Suprapubic skin (tissue), 4 donors: ENCODE measurements at places on chromosomes 2 and 18.

GRCh38 chr18:78607784-78608183 is 371.8 kb upstream of the SALL3 start:
- DNase-seq, result no peak

GRCh38 chr2:185284696-185285095 is 453.9 kb upstream of the FSIP2 start:
- no peak for DNase-seq

GRCh38 chr2:122481244-122481622 is 725.8 kb downstream of the TSN start:
- DNase-seq, result no peak

- peak; percentile 65 for DNase-seq
Measured at GRCh38 chr2:240212425-240213225, 72.2 kb upstream of the OTOS start.

GRCh38 chr2:85635636-85636035 is 19.6 kb downstream of the USP39 start:
- no peak for DNase-seq

GRCh38 chr18:58557008-58557435 is 71.9 kb downstream of the ALPK2 start:
- no peak for DNase-seq

DNA sequence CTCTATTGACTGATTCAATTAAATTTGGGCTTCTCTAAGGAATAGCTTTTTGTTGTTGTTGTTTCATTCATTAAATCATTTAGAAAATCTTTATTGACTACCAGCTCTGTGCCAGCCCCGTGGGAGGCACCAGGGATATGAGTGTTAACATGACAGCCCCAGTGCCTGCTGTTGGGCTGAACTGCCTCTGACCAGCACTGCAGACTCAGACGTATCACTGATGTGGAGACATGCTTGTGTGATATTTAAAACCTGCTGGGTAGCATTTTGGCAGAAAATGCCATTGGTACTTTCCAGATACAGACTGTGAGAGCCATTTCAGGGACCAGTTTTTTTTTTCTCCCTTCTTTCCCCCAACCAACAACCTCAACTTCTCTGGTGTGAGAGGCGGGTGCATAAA is 38.6 kb upstream of the KCNF1 start:
- no peak for DNase-seq

GRCh38 chr2:18837240-18837639 is 247.9 kb upstream of the NT5C1B start:
- no peak for DNase-seq

- no peak for DNase-seq
Measured at GRCh38 chr2:126359494-126359893, 296.5 kb upstream of the GYPC start.

DNA sequence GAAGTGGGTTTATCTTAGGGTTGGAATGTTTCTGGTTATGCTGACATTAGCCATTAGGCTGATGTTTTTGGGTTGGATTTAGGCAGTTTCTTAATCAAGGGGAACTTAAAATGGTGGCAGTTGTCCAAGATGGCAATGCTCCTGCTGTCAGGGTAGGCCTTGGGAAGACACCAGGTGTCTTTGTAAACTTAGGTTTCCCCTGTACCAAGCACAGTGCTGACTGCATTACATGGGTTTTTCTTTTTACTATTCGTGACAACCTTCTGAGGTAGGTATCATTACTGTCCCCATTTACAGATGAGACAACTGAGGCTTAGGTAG is 528 bp upstream of the ATG16L1 start:
- DNase-seq, result no peak

DNA sequence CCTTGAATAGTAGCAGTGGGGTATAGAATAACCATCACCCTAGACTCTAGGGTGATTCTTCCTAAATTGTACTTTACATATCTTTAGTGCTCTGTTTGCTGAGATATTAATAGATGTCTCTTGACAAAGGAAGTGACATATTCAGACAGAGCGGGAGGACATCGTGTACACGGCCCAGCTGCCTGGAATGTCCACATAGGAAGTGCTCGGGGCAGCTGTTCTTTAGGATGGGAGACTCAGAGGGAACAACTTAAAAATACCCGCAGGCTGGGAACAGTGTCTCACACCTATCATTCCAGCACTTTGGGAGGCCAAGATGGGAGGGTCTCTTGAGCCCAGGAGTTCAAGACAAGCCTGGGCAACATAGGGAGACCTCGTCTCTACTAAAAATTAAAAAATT is 206.1 kb downstream of the FAM210A start:
- DNase-seq, result no peak

DNA sequence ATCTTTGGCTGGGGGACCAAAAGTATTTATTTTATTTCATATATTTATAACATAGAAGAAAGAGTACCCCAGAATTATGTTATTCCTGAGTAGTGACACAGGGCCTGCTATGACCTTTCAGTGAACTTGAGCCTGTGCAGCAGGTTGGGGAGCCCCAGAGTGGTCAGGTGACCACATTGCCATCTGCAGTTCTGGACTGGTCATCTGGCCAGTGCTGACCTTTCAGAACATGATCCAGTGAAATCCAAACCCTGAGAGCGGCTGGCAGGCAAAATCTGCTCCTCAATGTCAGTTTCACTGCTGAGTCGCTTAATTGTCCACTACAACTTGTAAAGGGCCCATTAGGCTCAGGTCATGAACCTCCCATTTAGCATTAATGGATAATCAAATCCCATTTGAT is 336.7 kb upstream of the KCNH7 start:
- no peak for DNase-seq

- DNase-seq, result no peak
Measured at GRCh38 chr2:64295326-64296139, 151.3 kb upstream of the PELI1 start.

DNA sequence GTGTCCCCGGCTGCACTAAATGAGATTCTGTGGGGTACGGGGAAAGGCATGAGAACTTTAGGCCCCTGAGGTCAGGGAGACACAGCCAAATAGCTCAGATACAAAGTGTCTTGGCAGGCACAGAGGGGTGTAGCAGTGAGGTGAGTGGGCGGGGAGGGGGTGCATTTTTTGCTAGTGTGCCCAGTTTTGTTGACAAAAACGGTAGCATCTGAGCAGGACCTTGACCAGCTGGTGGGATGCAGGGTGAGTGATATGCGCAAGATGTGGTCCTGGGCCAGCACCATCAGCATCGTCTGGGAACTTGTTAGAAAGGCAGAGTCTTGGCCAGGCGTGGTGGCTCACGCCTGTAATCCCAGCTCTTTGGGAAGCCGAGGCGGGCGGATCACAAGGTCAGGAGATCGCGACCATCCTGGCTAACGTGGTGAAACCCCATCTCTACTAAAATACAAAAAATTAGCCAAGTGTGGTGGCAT is 127.3 kb upstream of the LGALSL start:
- no peak for DNase-seq

DNA sequence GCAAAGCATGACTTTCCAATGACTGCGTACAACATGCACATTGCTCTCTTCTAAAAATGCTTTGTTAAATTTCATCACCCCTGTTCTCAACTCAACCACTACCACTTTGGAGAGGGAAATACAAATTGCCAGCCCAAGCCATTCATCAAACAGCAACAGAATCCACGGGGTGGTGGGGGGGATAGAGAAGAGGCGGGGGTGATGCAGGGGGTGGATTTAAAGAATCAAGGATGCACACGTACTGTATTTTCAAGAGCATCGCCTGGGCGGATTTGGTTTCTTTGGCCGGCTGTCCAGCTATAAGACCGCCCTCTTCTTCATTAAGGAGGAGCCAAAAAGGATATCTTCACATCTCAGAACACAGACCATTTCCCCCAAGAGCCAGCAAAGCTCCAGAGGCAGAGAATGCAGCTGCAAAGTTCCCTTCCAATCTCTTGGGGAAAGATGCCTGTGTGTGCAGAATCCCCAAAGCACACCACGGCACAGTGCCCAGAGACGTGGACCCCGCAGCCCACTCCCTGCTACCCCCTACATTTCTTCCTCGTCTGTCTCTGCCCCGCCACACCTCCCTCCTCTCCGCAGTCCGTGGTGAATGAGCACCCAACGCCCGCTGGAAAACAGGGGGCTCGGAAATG is 977 bp downstream of the SLC8A1 start:
- no peak for DNase-seq

- peak; percentile 99 for DNase-seq
Measured at GRCh38 chr2:207166039-207166348, 246 bp upstream of the KLF7 start.

DNA sequence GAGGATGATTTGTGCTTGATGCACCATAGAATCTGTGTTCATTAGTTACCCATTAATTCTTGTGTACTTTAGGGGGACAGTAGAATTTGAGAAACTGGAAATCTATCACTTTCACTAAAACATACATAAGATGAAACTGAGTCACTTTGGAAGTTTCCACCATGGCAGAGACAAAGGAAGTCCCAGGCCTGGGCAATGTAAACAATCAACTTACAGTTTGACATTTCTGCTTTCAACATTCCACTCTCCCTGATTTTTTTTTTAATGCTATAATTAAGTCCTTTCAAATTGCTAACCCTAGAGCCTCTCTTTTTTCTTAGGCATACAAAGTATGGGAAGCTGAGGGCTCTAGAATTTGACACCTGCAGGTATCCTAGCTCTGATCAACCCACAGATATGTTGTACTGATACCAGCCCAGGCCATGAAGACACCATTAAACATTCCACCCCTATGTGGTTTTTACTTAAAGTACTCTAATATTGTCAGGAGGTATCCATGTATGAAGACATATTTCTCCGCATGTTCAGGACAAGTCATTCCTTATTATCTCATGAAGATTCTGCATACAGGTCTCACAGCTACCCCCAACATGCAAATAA is 88.5 kb upstream of the GLS start:
- DNase-seq, result no peak

DNA sequence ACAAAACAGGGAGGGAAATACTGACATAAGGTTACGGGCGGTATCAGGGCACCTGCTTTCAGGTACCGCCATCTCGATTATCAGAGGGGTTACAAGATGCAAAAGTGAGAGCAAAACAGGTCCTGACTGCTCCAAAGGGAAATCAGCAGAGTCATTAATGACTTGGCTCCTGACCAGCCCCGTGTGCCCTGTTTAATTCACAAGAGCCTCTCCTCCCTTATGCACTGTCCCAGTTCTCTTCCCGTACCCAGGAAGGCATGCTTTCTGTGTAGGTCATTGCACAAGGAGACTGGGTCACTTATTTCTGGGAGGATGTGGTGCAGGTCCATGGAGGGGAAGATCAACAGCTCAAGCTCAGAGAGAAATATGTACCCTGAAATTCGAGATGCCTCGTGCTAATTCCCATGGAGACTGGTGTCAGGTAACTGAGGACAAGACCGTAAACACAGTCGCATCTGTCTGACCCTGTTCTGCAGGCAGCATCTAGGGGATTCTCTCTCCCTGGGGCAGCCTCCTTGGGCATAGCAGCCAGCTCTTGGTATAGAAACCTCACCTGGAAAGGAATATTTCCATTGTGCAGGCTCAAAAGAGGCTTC is 79.9 kb downstream of the HNRNPLL start:
- no peak for DNase-seq

DNA sequence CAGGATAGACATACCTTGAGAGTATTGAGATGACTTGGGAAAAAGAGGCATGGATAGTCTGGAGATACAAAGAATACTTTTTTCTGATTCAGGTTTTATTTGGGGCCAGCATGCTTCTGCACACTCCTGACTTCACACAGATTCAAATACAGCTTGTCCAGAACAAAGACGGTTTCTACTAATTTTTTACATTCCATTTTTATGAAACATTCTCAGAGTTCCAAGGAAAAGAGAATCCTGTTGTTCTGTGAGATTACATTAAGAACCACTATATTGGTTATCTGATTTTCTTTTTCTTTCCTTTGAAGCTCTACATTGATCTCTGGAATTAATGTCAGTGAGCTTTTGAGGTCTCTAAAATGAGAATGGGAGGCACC is 41.0 kb downstream of the PTPRM start:
- DNase-seq, result no peak

- DNase-seq, result no peak
Measured at GRCh38 chr2:231527955-231528635, 2.1 kb downstream of the NMUR1 start.

GRCh38 chr2:84212611-84213314 is 246.3 kb downstream of the SUCLG1 start:
- no peak for DNase-seq

GRCh38 chr2:181457741-181458425 is 697 bp downstream of the ITGA4 start:
- DNase-seq, result peak; percentile 78

- DNase-seq, result no peak
Measured at GRCh38 chr2:219643788-219644398, 16.5 kb downstream of the SLC4A3 start.

- DNase-seq, result no peak
Measured at GRCh38 chr18:7982216-7982615, 415.1 kb downstream of the PTPRM start.

DNA sequence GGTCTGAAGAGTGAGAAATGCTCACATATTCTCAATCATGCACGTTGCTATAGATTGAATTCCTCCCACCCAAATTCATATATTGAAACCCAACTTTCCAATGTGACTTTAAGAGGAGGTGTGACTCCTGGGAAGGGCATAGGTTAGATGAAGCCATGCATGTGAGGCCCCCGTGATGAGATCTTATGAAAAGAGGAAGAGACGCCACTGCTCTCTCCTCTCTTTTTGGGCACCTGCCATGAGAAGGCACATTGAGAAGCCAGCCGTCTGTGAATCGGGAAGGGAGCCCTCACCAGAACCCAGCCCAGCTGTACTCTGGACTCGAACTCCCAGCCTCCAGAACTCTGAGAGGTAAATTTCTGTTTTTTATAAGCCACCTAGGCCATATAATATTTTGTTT is 842.6 kb upstream of the SALL3 start:
- DNase-seq, result no peak

DNA sequence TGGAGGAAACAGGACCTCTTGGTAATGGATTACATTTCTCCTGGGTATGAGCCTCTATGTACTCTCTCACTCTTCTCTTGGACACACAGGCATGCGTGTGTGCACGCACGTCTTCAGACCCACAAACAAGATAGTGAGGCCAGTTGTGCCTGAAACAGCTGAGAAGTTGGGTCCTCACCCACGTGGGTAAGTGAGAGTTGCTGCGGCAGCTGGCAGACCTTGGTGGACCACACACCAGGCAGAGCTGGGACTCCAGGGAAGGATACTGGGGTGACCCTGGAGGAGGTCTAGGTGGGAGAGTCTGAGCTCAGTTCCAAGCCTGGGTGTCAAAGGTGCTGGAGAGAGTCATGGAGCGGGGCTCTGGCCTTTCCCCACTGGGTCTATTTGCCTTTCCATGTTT is 194.3 kb downstream of the HAUS1 start:
- DNase-seq, result no peak

DNA sequence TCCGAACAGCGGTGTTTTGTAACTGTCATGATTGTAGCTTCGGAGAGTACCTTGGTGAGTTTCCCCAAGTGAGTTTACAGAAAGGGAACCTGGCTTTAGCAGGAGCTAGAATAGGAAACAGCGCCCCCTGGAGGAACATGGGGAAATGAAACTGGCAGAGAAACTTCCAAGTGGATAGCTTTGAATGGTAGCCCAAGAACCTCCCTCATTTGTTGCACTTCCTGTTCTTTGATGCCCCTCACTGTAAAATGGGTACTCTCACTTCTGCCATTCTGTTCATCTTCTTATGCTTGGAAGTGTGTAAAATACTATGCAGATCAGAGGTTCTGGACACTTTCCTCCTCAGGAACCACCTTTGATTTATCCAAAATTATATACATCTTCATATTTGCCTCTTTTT is 36.2 kb downstream of the CHST10 start:
- DNase-seq, result peak; percentile 74
